ENCODE measurements at places on chromosomes 16 and 17.

GRCh38 chr17:79220201-79220712 is 145.6 kb downstream of the ENGASE start:
- no peak for DNase-seq

GRCh38 chr17:40448213-40448638 is 5.0 kb downstream of the IGFBP4 start:
- DNase-seq, result no peak

- DNase-seq, result no peak
These were observed 250.0 kb downstream of the SOX9 start for GRCh38 chr17:72370819-72371218.

DNA sequence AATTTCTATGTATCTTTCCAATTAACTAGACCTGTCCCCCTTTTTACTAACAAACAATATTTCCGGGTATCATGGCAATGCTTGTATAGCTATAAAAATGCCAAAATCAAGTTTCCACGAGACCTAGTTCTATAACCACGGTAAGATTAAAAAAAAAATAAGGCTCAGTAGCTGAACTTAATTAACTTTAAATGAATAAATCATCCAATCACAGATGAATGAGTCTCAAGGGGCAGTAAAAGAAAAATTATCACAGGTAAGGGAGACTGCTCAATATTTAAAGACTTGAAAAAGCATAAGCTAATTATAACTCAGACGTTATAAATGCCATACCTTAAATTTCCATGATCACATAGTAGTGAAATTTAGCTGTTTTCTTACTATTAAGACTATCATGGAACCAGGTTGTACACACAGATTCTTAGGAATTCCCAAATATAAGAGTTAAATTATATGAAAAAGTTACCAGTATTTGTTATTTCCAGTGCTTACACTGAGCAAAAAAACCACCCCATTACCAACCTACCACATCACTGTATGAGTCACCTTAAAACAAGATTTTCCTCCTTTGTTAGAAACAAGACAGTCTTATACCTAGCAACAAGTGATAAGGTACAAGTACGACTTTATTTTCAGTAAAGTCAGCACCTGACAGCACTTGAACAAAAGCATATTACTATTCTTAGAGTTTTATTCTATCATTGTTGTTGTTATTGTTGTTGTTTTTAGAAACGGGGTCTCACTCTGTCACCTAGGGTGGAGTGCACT is 20.6 kb downstream of the SSH2 start:
- DNase-seq, result no peak

GRCh38 chr16:15857724-15858560 is 1.1 kb upstream of the MYH11 start:
- peak; percentile 13 for DNase-seq

GRCh38 chr17:63275971-63276745 is 169.9 kb downstream of the CYB561 start:
- DNase-seq, result no peak

GRCh38 chr16:11232852-11233726 is 22.9 kb downstream of the SOCS1 start:
- no peak for DNase-seq

- no peak for DNase-seq
These were observed 94.6 kb downstream of the CMIP start for GRCh38 chr16:81539009-81539758.

- no peak for DNase-seq
These were observed 79.9 kb downstream of the GPRC5B start for GRCh38 chr16:19804538-19805323.

DNA sequence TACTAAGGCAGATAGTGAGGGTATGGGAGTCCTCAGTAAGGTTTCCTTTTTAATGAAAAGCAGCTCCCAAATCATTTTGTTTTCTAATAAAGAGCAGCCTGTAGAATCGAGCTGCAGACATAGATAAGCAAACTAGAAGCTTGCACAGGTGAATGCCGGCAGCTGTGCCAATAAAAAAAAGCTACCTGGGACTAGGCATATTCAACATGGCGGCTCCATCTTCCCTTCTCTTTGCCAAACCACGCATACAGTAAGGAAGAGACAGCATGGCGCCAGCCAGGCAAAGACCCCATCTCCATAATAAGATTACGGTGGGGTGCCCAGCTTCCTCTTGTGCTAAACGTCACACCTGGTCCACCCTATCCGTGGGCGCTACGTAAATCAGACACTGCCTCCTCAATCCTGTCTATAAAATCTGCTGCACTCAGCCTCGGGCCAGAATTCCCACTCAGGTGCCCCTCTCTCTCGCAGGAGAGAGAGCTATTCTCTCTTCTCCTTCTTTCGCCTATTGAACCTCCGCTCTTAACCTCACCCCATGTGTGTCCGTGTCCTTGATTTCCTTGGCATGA is 92.7 kb upstream of the FA2H start:
- DNase-seq, result no peak

DNA sequence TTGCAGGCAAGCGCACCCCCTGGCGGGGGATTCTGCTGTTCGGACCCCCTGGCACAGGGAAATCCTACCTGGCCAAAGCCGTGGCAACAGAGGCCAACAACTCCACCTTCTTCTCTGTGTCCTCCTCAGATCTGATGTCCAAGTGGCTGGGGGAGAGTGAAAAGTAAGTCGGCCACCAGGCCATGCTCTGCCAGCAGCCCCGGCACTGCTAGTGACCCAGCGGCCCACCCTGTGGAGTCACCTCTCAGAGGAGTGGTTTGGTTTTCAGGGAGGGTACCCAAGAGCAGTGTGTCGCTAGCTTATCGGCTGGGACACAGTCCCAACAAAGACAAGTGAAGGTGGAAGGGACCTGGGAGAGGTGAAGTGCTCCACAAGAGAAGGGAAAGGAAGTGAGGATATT is 8.2 kb downstream of the VPS4A start:
- DNase-seq, result no peak

DNA sequence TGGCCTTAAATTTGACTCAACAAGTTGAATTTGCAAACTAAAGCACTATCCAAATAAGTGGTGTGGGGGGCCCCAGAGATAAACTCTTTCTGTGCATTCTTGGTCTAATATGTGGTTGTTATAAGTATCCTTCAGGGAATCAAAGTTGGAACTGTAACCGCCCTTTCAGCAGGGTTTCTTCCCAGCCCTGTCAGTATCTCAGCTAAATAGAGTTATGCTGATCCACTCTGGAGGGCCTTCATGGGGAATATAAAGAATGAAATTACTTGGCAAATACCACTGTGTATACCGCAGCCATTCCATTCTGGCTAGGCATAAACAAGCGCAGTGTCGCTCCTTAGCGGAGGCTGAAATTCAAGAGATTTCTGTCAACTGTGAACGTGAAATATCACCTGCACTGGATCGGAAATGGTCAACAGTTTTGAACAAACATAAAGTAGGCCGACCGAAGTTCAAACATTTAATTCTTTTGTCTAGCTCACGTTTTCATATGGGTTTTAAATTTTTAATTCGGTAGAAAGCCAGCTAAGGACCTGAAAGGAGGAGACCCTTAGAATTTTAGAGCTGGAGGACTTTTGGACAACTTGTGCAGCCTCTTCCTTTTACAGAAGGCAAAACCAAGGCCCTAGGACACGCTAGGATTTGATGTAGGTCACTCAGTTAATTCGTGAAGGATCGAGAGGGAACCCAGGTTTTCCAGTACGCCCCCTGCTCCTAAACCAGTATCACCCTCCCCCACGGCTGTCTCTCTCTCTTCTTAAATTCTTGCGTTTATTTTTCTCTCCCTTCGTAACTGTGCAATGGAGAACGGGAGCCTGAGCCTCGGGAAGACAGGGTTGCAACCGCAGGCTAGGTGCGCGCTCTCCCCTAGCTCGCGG is 74.7 kb downstream of the CHD9 start:
- peak; percentile 10 for DNase-seq

DNA sequence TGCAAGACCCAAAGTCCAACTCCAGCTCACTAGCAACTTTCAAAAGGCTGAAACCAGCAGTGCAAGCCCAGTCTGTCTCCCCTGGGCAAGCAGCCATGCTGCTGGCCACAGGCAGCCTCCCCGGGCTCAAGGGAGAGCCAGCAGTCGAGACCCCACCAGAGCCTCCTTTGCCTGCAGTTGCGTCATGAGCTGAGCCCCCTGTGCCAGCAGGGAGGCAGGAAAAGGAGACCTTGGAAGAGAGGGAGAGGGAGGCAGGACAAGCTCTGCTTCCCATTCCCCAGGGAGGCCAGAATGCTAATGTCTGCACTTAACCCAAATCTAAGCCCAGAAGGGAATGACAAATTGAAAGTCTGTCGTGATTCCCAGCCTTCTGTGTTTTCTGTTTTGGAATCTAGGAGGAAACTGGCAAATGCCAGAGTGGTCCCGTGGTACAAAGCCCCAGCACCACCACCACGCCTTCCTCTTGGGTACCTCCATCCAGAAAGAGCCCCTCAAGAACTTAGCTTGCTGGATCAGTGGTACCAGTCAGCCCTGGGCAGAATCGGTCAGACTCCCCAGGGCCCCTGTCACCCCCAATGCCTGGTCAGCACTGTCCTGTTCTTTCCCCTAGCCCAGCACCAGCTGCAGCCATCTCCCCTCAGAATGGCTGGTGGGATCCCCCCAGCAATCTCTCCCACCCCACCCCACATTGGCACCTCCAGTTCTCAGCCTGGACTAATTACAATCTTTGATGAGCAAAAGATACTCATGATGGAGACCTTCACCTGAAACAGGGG is 99.3 kb upstream of the TNRC6C start:
- DNase-seq, result no peak

DNA sequence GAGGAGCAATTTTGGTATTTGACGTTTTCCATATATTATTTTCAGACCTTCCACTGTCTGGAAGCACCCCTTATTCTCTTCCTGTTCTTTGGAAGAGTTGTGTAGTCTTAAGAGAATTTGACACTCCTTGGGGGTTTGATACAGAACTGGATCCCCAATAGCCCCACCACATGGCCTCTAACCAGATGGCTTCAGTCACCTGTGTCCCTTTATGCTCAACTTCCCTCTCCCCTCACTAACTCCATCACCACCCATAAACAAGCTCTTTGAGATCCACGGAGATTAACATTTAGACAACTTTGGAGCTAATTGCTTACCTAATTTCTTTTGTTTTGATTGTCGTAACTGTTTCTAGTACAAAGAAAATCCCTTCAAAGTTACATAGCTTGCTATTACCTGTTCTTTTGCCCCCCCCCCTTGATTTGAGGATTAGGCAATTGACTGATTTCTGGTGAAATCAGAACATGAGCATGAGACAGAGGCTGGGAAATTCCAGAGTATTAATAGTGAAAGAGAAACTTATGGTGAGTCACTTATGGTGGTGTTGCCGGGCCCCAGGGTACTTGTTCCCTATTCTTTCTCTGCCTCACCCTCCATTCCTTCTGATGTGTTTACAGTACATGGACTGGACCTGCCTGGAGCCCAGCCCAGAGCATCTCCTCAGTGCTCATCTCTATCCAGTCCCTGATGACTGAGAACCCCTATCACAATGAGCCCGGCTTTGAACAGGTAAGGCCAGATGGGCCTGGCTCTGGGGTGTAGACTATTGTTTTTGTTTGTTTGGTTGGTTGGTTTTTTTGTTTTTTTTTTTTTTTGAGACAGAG is 7.5 kb downstream of the UBE2Z start:
- no peak for DNase-seq

- no peak for DNase-seq
These were observed 20.5 kb downstream of the EFTUD2 start for GRCh38 chr17:44878627-44879221.

GRCh38 chr17:57948555-57949420 is 6.4 kb downstream of the CUEDC1 start:
- no peak for DNase-seq

DNA sequence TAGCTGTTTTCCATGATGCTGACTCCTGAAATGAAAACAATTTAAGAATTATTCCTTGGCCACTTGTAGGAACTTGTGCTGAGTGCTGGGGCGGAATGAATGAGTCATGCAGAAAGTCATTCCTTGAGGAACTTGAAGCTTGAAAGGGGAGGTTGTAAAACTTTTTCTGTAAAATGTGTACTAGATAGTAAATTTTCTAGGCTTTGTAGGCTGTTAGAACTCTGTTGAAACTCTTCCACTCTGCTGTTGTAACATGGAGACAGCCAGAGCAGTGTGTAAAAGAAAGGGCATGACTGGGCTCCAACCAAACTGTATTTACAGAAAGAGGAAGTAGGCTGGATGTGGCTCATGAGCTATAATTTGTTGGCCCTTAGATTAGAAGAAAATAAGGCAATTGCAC is 46.1 kb downstream of the ABCA8 start:
- no peak for DNase-seq

DNA sequence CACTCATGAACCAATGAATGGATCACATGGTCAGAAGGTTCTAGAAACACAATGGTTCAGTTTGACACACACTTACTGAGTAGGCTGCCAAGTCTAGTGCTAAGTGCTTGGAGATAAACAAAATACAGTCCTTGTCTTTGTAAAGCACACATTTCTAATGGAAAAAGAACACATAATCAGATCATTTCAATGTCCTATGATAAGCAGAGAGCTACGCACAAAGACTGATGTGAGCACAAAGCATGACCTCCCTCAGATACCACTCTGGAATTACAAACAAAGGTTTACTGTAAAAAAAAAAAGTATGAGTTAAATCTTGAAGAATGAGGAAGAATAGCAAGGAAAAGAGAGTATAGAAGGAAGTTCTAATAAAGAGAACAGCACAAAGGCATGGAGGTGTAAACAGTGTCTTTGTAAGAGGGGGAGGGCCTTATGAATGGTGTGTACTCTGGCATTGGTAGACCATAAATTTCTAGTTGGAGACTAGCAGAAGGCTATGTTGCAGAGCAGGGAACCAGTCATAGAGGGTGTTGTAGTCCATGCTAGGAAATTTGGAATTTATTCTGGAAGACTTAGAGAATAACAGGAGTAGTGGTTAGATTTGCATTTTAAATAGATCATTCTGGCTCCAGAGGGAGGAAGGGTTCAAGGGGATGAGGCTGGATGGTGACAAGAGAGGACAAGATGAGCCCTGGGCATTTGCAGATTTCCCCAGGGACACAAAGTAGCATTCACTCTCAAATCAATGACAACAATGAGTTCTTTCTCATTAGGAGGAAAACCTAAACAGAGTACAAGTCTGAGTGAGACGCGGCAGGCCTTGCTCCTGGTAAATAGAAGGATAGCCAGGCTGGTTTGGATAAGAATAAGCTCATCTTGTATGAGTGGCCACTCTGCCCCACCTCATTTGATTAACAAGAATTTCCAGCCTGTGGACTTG is 468.0 kb downstream of the TOX3 start:
- no peak for DNase-seq

- DNase-seq, result no peak
These were observed 173.8 kb upstream of the IRX3 start for GRCh38 chr16:54460263-54460860.

- DNase-seq, result no peak
These were observed 64.0 kb downstream of the MYO18A start for GRCh38 chr17:29115961-29116803.

DNA sequence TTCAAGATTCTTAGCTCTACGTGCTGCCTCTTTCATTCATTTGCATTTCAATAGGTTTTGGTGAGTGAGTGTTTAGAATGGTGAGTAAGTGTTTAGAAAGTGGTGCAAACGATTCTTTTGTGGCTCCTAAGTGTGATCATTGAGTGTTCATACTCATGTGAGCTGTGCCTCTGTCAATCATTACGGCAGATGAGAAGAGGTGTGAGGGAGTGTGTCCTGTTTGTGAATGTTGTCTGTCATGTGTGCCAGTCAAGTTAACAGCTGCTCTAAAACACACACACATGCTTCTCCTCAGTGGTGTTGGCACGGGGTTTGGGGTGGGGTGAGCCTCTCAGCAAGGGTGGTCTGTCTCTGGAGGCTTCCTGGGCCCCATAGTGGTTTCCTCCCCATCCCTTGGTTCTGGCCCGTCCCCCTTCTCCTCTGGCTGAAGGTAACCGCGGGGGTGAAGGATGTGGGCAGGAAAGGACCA is 11.4 kb downstream of the MYL4 start:
- DNase-seq, result no peak

- DNase-seq, result no peak
These were observed 165.8 kb downstream of the CHD9 start for GRCh38 chr16:53220585-53220984.

Data from progenitor cell of endocrine pancreas (in vitro differentiated cells).